Activated T-cell treated with anti-CD3 and anti-CD28 coated beads, Interleukin-2, amount 50 U/mL, for 1 hour (primary cell): ENCODE measurements at places on chromosomes 7 and 10.

- DNase-seq: no peak
Observed at GRCh38 chr10:7944537-7944936, 110.0 kb upstream of the GATA3 start.

DNA sequence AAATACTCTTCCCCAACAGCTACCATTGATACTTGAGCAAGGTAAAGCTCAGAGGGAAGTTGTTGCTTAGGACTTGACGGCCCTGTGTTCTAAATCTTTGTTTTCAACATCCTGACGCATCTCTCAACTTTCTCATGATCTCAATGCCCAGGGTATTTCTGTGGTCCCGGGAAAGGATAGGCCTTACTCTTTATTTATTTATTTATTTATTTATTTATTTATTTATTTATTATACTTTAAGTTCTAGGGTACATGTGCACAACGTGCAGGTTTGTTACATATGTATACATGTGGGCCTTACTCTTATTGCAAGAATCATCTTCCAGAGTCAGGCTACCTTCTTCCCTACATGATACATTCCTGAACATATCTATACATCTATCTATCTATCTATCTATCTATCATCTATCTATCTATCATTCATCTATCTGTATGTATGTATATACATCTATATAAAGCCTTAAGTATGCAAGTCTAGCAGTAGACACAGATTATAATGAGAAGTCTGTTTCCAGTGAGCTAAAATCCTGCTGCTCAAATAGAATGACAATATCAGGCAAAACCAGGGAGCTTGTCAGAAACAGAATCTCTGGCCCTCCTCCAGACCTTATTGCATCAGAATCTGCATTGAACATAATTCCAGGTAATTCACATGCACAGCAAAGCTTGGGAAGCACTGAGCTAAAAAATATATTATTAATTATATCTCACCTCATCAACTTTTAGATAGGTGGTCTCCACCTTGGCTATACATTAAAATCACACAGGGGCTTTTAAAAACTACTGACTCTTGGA, 12.2 kb upstream of the CPA5 start:
- no peak for DNase-seq

GRCh38 chr7:112556633-112557032, 75.8 kb downstream of the LSMEM1 start:
- DNase-seq: no peak

DNA sequence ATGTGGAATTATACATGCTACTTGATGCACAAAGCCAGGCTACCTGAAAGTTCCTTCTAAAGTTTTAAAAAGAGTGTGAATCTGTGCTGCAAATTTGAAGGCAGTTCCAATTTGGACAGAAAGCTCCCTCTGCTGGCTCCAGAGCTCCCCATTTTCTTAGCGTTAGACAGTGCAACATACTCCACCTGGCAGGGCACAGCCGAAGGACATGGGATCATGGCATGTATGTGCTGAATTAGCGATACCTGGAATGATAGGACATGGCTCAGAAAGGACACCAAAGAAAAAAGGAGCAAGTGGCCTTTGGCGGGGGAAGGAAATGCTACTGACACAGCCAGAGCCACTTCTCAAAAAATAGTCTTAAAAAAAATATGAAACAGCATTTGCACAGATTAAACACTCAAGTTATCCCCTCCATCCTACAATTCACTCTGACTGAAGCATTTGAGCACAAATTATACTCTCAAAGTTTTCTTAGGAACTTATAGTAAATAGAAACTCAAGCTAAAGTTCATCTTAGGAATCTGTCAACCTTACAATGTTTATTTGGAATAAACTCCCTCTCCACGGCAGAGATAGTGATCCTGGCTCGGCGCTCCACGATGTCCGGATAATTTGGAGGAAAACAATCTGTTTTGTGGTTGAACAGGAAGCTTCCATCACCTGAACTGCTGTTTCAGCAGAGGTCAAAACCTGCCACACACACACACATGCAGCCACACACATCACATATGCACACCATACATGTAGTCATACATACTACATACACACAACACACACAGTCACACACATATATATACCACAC, 80.0 kb downstream of the C7orf25 start:
- no peak for DNase-seq

- no peak for DNase-seq
Observed at GRCh38 chr10:84551437-84552120, 223.2 kb downstream of the CCSER2 start.

- no peak for DNase-seq
Observed at GRCh38 chr10:16893664-16894063, 76.4 kb upstream of the RSU1 start.

DNA sequence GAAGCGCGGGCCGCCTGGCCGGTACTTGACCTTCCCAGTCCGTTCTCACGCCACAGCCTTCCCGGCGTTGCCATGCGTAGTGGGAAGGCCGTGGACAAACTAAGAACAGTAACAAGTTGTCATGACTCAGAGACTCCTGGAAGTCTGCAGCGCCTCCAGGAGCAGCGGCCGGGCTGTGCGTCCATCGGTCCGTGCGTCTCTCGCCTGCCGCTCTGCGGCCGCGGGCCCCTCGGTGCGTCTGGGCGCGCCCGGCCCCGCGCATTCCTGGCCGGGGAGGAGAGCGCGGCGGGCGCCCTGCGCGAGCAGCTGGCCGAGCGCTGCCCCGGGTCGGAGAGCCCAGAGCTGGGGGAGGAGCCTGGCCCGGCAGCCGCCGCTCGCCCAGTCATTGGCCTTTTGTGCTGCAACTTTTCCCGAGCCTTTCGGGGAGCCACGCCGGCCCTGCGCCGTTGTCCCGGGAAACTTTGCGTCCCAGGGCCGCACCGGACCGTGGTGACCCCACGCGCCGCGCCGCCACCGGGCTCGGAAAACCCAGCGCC, 123.7 kb downstream of the TACC2 start:
- no peak for DNase-seq

DNA sequence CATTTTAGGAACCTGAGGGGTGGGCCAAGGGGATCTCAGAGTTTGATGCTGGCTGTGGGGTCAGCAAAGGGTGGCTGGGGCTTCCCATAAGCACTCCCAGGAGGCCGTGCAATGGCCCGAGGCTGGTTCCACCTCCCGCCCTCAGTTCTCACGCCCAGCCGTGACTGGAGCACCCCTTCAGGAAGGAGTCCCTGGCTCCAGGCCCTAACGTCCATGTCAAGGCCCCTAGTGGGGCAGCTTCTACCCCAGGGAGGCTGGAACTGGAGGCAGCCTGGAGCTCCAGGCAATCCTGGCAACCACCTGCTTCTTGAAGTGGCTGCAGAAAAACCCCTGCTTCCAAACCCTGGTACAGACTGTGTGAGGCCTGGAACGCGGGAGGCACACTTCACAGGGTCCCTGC, 165.5 kb downstream of the DIP2C start:
- DNase-seq: no peak

GRCh38 chr10:89404104-89405047, 10.0 kb upstream of the IFIT5 start:
- DNase-seq: no peak

- DNase-seq: no peak
Observed at GRCh38 chr7:142301923-142302550, 44.2 kb upstream of the PRSS58 start.

DNA sequence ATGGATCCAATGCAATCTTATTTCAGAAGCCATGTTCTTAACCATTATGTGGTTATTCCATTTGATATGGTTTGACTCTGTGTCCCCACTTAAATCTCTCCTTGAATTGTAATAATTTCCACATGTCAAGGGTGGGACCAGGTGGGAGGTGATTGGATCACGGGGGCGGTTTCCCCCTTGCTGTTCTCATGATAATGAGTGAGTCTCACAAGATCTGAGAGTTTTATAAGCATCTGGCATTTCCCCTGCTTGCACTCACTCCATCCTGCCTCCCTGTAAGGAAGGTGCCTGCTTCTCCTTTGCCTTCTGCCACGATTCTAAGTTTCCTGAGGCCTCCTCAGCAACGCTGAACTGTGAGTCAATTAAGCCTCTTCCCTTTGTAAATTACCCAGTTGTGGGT, 32.0 kb upstream of the TSPAN13 start:
- DNase-seq: no peak
